Kidney tubule cell (primary cell): ENCODE measurements at places on chromosomes 1 and 21.

- DNase-seq: no peak
Measured at GRCh38 chr1:227662933-227663332, 72.2 kb downstream of the JMJD4 start.

GRCh38 chr21:16086936-16087335 is 357.2 kb downstream of the USP25 start:
- no peak for DNase-seq

GRCh38 chr1:17128361-17128760 is 9.1 kb upstream of the PADI2 start:
- peak; percentile 100 for DNase-seq

GRCh38 chr1:204565617-204566582 is 49.7 kb downstream of the MDM4 start:
- DNase-seq: peak; percentile 74

DNA sequence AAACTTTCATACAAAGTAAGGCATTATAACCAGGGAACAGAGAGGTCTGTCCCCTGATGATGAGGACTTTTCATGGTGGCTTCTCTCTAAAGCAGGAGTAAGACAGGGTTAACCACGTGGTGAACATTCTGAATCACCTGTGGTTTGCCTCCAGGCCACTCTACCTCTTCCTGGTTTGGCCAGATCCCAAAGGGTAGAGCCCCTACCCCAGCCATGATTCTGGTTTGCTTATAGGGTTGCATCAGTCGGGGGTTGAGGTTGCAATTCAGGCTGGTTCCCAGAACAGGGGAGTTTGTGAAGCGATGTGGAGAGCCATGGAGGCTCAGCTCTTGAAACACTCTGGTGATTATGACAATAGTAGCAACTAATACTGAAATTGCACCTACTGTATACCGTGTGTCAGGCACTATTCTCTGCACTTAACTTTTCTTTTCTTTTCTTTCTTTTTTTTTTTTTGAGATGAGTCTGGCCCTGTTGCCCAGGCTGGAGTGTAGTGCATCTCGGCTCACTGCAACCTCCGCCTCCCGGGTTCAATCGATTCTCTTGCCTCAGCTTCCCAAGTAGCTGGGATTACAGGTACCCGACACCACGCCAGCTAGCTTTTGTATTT is 8.3 kb downstream of the CNR2 start:
- peak; percentile 71 for DNase-seq

GRCh38 chr1:77950873-77951272 is 28.0 kb downstream of the FUBP1 start:
- no peak for DNase-seq

DNA sequence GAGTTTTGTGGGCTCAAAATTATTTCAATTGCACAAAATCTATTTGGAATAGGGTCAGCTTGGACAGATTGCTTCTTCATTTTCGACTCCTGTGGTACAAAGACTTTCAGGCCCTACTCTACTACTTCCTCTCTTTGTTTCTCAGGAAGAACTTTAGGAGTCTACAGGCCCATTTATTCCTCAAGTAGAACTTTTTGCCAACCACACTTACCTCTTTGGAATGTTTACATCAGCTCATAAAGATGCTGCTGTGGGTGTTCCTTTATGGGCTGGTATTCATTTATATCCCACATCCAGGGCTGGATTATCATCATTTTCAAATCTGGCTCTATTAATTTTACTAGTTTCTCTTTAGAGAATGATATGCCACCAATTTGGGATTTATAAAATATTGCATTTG is 46.3 kb upstream of the TNFSF18 start:
- no peak for DNase-seq

GRCh38 chr1:227466039-227466645 is 97.2 kb upstream of the ZNF678 start:
- DNase-seq: no peak

DNA sequence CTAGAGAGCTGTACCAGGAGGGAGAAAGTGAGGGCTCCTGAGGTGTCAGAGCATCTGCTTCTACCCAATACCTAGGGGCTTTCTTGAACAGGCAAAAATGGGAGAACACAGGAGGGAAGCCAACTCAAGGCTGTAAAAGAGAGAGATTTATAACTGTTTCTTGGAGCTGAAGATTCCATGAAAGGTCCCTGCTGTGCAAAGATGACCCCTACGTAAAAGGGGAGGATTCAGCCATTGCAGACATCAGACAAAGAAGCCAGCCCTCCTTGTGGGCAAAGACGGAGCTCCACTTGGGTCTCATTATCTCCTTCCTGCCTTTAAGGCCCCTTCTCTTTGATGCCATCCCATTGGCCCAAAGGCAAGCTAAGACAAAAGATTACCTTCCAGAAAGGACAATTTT is 524.1 kb upstream of the CAMK1G start:
- DNase-seq: no peak

DNA sequence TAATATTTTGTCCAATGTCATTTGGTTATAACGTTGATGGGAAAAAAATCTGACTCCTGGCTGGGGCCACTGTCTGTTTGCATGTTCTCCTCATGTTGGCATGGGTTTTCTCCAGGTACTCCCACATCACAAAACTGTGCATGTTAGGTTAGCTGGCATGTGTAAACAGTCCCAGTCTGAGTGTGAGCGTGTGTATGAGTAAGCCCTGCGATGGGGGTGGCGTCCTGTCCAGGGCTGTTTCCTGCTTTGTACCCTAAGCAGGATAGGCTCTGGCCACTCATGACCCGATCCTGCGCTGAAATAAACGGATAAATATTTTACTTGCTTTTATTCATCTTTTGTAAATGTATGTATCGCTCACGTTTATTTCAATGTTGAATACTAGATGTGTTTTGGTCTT is 13.5 kb downstream of the EFCAB14 start:
- DNase-seq: no peak

GRCh38 chr1:209134001-209134400 is 449.5 kb upstream of the CAMK1G start:
- DNase-seq: no peak

DNA sequence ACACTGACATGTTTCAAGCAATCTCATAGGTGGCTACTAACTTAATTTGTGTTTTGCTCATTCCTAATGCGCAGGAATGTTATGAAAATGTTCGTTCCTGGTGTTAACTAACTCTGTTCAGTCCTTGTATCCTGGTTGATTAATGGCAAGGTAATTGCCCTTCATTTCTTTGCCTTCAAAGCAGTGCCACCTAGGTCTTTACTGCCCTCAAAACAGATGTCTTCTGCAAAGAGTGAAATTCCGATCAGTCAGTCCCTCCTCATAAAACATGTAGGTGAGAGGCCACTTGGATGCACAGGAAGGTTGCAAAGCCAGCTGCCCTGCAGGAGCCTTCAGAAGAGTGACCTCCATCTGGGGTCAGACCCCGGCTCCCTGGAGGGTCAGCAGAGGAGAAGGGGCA is 179.4 kb downstream of the KIF26B start:
- no peak for DNase-seq

DNA sequence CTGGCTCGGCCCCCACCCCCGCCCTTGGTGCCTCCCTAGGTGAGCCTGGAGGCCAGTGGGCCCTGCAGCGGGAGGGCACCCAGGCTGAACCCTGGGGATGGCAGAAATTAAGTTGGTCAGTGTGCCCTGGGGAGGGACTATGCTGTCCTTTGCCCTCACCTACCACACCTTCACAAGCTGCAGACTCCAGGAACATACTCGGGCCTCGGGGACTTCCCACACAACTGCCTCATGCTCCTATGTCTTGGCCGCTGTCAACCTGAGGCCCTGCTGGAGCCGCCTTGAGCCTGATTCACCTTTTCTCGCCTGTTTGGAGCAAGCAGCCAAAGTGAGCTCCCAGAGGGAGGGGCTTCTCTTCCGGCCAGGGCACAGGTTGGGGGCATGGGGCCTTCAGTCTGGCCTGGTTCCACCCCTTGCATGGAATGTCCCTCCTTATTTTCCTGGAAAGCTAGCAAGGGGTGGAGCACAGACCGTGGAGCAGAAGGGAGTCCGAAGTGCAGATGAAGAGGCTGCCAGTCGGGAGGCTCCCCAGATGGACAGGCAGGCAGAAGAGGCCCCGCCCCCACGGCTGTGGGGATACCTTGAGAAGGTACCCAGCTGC is 24.7 kb downstream of the KNCN start:
- peak; percentile 70 for DNase-seq

GRCh38 chr1:167109125-167109524 is 15.2 kb downstream of the STYXL2 start:
- peak; percentile 9 for DNase-seq

DNA sequence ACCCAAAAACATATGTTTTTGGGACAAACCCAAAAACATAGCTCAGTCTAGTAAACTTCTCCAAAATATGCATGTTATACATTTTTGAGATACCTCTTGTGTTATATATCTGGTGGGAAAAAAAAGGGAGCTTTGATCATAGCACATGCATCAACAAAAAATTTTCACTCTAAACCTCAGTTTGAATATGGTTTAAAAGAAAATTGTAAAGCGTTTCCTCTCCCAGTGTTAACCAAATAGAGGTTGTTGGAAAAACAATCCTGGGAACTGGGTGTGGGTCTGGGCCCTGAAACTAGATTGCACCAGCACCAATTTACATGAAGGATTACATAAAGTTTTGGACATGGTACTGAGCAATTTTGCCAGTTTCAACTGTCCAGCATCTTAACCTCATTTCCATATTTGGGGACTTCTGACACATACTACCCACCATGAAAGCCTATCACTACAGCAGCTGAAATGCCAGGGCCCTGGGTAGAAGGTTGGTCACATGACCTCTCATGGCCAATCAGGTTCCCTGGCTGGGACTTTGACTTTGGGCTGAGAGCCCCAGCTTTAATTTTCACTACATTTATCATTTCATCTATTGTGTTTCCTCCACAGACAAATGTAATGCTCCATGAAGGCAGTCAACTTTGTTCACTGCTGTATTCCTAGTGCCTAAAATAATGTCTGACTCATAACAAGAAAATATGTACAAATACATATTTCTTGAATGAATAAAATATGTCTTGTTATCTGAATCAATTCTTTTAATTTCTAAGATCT is 150.7 kb downstream of the SETD4 start:
- no peak for DNase-seq

- no peak for DNase-seq
Measured at GRCh38 chr21:31489726-31490125, 145.7 kb upstream of the TIAM1 start.

DNA sequence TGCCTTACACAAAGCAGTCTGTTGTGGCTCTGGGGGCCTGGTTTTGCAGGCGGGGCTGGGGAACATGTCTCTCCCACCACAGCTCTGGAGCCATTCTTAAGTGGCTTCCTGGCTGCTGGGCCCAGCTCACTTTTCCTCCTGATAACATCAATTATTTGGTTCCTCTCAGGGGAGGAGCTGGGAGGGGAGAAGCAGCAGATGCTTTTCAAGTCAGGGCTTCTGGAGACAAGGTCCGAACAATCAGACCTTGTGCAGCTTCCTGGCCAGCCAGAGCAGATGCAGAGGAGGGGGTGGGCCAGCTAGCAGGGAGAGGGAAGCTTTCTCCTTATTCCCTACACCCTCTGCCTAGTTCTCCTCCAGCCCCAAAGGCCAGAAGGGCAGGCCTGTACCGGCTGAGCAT is 3.7 kb upstream of the PAQR6 start:
- DNase-seq: no peak

DNA sequence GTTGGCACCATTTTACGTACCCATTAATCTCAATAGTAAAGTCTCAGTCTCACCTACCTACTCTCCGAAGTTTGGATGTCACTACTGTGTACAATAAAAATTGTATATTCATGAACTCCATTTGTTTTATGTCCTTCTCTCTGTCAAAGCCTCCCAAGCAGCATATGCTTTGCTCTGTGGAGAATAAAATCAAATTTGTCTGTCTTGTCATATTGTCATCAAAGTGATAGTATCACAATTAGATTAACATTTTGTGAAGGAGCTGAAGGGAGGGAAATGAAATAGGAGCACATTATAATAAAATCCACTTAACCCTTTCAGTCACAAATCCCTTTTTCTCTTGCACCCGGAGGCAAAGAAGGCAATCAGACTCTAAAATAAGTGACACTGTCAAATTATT is 177.1 kb upstream of the RRP15 start:
- no peak for DNase-seq

GRCh38 chr1:230824551-230824918 is 43.8 kb downstream of the C1orf198 start:
- DNase-seq: no peak

DNA sequence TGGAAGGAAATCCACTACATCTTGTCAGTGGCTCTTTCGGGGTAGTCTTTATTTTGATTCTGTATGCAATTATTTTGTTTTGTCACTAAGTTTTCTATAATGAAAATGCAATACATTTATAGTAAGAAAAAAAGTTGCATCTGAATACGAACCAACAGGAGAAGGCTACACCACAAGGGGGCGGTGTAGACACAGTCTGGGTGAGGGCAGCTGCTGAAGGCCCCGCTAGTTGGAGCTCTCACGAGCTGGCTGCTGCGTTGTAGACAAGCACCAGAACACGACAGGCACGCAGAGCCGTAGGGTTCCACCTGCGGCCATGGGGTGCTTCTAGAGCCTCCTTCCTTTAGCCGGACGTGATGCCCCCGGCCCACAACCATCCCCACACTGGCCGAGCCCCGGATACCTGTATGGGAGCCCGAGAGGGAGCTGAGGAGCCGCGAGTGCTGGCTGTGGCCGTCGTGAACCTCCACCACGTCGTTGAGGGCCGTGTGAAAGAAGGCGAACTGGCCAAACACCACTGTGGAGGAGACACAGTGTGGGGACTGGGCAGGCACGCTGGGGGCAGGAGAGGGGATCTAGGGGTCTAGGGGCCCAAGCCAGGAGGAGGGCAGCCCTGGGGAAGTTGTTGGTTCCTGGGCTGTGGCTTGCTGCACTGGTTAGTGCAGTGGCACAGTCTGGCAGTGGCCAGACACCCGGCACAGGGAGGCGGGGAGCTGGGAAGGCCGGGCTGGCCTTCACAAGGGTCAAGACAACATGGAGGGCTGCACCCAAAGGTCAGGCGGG is 160.8 kb downstream of the ZSCAN20 start:
- peak; percentile 82 for DNase-seq

DNA sequence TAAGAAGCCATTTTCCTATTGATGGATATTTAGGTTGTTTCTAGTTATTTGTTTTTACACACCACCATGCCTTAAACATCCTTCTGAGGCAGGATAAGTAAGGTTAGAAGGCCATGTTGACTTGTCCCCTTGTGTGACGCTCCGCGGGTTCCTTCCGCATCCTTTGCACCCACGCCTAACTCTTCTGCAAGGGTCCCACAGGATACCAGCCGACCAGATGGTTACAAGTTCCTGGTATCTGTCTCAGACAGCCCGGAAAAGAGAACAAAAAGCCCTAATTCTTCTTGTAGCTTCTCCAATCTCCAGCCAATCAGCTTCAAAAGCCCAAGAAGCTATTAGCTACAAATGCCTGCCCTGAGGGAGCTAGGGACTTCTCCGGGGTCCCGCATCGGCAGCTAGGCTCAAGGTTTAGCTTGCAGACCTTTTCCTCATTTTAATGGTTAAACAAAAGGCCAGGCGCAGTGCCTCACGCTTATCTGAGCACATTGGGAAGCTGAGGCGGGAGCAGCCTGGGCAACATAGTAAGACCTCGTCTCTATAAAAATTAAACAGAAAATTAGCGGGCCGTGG is 4.9 kb upstream of the OTUD3 start:
- DNase-seq: no peak

- no peak for DNase-seq
Measured at GRCh38 chr1:19835578-19835977, 20.5 kb upstream of the RNF186 start.
